ENCODE measurements at places on chromosomes 1 and 21.

DNA sequence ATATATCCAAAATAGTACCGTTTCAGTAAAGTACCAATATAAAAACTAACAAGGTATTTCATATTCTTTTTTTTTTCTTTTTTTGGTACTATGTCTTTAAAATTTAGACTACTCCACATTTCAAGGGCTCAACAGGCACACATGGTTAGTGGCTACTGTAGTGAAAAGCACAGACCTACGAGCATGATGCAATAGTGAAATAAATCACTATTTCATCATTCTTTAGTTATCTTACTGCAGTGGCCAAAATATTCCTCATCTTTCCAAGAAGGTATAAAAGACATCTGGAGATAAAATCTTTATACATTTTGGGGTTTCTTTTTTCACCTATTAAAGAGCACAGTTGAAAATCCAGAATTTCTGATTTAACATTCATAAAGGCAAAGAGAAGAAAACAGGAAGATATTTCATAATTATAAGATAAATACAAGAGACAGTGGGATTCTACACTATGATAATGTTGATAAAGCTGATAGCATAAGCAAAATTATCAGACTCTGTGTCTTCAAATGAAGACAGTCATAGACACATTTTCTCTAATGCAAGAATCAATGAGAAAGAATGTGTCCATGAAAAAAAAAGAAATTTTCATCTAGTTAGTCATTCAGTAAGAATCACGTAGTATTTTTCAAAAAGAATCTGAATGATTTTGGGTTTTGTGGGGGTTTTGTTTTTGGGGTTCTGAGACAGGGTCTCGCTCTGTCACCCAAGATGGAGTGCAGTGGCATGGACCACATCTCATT, 41.9 kb downstream of the CEP170 start:
- DNase-seq: no peak

- DNase-seq: no peak
Observed at GRCh38 chr1:4273747-4274146, 373.7 kb upstream of the C1orf174 start.

GRCh38 chr1:10602936-10603335, 128.2 kb downstream of the PEX14 start:
- no peak for DNase-seq

- no peak for DNase-seq
Observed at GRCh38 chr1:99566290-99567021, 79.5 kb upstream of the PALMD start.

GRCh38 chr1:25557543-25557942, 14.1 kb downstream of the LDLRAP1 start:
- DNase-seq: no peak

DNA sequence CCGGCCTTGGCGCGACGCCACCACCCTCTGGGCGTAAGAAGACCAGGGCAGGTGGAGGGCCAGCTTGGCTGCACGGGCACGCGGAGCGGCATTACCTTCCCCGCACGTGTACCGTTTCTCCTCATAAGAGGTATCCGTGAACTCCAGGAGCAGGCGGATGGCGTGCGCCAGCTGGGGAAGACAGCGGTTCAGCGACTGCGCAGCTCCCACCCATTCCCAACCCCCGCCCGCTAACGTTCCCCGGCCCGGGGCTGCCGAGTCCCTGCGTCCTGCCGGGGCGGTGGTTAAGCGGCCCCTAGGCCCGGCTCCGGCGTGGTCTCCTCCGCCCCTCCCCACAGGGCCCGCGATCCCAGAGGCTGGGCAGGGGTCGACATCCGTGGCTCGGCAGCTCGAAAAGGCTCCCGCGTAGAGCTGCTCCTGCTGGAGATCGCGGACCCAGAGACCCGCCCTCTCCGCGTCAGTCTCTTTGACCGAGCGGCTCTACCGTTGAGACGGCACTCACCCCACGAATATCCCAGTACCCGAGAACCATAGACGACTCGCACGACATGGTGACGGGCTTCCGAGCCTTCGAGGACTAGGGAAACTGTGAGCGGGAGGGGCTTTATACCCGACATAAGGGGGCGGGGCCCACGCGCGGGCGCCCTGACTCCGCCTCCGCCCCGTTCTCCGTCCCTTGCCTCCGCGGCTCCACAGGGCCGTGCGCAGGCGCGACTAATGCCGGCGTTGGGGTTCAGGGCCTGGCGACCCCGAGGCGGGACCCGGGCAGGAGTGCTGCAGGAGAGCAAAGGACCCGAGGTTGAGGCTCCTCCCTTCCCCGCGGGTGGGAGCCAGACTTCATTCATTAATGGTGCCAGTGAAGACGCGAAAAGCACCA, 862 bp downstream of the GSTM3 start:
- peak; percentile 39 for DNase-seq

GRCh38 chr1:103156966-103157365, 48.6 kb upstream of the COL11A1 start:
- no peak for DNase-seq

- no peak for DNase-seq
Observed at GRCh38 chr1:104807590-104807989, 1057.9 kb downstream of the AMY1C start.

GRCh38 chr1:147086129-147086528, 86.1 kb downstream of the PRKAB2 start:
- DNase-seq: no peak

GRCh38 chr21:43961382-43961909, 50.7 kb upstream of the TRAPPC10 start:
- DNase-seq: no peak

DNA sequence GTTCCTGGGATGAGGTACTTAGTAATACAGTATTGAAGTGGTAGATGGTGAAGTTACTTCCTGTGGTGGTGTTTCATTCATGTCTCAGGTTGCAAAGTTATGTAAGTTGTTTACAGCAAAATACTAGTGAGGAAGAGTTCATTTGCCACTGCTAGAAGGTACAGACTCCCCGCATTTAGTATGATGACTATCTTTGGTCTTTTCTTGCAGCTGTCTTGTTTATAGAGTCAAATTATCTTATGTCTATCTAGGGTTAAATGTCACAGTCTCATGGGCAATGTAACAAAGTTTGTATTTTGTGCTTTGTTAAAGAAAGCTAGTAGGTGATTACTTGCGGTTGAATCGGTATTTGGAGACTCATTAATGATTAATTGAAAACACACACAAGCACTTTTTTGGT, 50.2 kb downstream of the LRRC8D start:
- DNase-seq: no peak

DNA sequence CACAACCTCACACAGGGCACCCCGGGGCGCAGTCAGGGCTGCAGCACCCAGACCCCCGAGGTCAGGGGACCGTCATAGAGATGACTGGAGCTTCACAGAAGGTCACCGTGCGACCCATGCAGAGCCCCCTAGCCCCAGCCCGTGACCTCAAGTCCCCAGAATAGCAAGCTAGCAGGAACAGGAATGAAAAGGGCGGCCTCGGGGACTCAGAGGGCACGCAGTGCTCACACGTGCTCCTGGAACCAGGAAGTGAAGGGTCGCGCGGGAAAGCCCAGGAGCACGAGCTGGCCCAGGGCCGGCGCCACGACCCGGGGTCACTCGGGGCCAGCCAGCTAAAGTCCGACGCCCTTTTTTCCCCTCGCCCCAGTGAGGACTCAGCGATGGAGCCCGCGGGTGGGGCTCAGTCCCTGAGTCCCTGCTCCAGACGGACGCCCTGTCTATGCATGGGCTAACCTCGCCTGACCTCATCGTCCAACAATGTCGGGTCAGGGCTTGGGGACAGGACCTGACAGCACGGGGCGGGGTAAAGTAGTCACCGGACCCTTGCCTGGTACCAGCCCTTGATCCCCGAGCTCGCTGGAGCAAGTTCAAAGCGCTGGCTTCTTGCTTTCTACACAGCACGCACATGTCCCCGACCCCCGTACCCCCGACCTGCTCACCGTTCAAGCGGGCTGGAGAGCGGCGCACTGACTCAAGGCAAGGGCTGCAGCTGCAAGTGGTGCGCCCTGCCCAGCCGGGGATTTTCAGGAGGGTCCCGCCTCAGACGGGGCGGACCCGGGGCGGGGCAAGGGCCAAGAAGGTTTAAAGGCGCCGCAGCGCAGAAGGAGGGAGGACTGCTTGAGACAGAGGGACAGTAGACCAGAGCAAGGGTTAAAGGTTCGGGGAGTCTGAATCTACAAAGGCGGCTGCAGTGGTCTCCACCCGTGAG, at the start of gene TAGLN2:
TAGLN2 (minus strand) TSS at position 717 of the 928 bp plus-strand sequence. CDS start 4,998 bp downstream, outside the sequence.
- DNase-seq: no peak

DNA sequence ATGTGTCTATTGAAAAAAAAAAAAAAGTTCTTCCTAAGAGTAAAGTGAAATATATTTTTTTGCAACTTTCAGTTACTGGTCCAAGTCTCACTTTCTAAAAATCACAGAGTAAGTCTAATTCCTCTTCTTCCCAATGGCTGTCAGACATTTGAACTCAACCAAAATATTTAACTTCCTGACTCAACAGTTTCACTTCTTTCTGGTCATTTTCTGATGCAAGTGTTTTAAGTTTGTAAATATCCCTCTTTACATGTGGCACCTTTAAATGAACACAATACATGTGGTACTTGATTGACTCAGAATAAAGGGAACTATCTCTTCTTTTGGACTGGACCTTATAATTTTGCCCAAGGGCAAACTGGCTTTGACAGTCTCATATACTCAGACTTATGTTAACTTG, 76.7 kb downstream of the ASH1L start:
- peak; percentile 42 for DNase-seq

- no peak for DNase-seq
Observed at GRCh38 chr1:227033880-227034279, 93.8 kb downstream of the COQ8A start.

DNA sequence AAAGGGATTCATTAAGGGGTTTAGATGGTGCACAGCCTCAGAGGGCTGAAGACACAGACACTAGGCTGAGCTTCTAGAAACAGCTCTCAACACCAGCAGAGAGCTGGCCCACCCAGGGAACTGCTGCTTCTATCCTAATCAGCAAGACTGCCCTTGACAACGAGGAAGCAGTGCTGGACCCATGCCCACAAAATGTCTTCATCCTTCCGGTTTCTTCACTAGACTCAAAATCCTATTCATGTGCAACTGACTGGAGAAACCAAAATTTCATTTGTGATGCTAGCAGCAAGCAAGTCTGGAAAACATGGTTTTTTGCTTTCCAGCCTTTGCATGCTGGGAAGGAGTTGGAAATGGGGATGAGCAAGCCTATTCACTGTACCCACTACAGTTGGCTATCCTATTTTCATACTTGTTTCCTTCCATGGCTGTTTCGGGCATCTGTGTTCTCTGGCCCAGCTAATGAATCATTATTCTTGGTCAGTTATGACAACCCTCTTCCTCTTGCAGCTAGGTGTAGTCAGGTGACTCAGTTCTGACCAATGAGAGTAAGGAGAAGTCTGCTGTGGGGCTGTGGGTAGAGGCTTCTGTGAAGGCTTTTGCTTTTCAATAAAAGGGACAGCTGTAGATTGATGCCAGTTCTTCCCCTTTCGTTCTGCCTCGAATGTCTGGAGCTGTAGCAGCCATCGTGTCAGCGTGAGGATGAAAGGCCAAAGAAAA, 14.6 kb upstream of the TMEM61 start:
- DNase-seq: no peak

GRCh38 chr21:36643374-36644250, 55.3 kb upstream of the SIM2 start:
- no peak for DNase-seq

DNA sequence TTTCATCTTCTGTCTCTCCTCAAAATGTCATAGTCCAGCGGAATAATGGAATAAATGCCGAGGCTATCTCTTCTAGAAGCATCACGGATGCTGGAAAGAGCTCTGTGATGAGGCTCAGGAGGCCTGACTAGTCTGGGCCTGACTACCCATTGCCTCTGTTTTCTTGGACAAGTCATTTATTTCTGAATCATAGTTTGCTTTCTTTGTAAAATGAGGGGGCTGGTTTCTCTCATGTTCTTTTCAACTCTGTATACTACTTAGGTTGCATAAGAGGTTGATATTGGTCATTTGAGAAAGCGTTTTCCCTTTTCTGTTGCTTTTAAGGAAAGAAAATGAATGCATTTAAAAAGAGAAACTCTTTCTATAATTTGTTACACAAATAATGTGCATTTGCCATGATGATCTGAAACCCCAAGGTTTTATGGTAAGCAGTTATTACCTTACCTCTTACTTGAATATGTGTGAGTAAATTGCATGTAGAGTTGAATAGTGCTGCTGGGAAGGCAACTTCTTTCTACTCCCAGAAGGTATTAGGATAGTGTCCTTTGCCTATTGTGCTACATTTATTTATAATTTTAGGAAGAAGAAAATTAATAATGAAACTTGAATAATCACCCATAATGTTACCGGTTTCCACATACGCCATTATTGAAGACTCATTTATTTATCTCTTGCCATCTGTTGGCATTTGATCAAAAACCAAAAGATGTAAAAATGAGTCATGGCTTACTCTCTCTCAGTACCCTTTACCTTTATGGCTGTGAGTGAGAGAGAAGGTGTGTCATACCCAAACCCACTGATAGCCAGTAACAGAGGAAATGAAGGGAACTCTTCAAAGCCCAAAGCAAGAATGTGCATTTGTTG, 179.1 kb downstream of the FASLG start:
- DNase-seq: no peak

- DNase-seq: peak; percentile 33
Observed at GRCh38 chr21:17414766-17415165, 98.1 kb upstream of the CXADR start.

DNA sequence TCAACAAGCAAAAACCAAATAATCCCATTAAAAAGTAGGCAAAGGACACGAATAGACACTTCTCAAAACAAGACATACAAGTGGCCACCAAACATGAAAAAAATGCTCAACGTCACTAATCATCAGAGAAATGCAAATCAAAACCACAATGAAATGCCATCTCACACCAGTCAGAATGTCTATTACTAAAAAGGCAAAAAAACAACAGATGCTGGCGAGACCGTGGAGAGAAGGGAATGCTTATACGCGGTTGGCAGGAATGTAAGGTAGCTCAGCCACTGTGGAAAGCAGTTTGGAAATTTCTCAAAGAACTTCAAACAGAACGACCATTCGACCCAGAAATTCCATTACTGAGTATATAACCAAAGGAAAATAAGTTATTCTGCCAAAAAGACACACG, 145.1 kb upstream of the EDN2 start:
- no peak for DNase-seq

- no peak for DNase-seq
Observed at GRCh38 chr1:212413902-212414327, 771 bp downstream of the PACC1 start.

DNA sequence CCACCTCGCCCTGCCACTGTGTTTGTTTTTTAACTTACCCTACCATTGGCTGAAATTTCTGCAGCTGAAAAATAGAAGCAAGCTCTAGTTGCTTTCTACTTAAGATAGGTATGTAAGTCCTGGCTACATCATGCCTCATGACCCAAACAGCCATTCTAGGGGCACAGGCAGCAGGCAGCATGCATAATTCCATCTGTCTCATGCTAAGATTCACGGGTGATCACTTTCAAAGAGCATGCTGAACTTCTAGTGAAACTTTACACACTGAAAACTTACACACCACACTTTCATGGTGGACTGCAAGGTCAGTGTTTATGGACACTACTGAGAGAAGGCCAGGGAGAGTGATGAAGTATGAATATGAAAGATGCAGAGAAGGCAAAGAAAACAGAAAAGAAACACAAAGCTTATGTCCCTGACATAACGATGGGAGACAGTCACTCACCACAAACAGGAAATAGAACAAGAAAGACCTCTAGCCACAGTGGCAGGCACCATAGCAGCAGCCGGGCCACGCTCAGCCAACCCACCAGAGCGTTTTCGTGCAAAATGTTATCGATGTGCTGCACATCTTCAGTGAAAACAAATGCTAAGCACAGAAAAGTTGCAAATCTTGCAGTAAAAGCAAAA, 102.3 kb upstream of the TIAM1 start:
- no peak for DNase-seq

- no peak for DNase-seq
Observed at GRCh38 chr1:913491-914130, 10.1 kb upstream of the SAMD11 start.

GRCh38 chr21:31837618-31838390, 35.0 kb upstream of the HUNK start:
- peak; percentile 2 for DNase-seq

GRCh38 chr1:226966683-226967082, 26.6 kb downstream of the COQ8A start:
- no peak for DNase-seq
